ENCODE measurements at places on chromosomes 2 and 18. TPM values are rescaled to one million over a fixed set of nuclear protein-coding genes. Genes with fewer than 3 reads are reported as not detected.

Gene TCF23
- not detected for total RNA-seq

Gene AQP4
- total RNA-seq, result not detected

Gene TRIM43
- total RNA-seq, result 0.07 TPM

Gene CARF
- total RNA-seq, result 1.5 TPM

Gene ANKRD30BL
- total RNA-seq, result not detected

Gene TDRD15
- not detected for total RNA-seq

Gene B3GNT2
- 43.3 TPM for total RNA-seq

Gene CPO
- total RNA-seq, result not detected

Gene DYNAP
- not detected for total RNA-seq

Gene RNF144A
- 10.4 TPM for total RNA-seq

Gene SLC11A1
- total RNA-seq, result 0.20 TPM

Gene TCF7L1
- total RNA-seq, result 11.6 TPM

Gene ANKRD62
- not detected for total RNA-seq

Gene EVX2
- not detected for total RNA-seq

Gene CD226
- 0.15 TPM for total RNA-seq

Gene DPP10
- total RNA-seq, result not detected

Gene BOLL
- not detected for total RNA-seq

Gene LRRC30
- not detected for total RNA-seq

Gene KCNIP3
- 2.3 TPM for total RNA-seq

Gene RAB6C
- not detected for total RNA-seq

Gene COBLL1
- total RNA-seq, result 5.4 TPM

Gene FAM110C
- 0.18 TPM for total RNA-seq

Gene TUBA3E
- total RNA-seq, result 6.3 TPM

Gene FAM161A
- 9.9 TPM for total RNA-seq

Gene SERPINB4
- 0.14 TPM for total RNA-seq

Gene EHD3
- 7.0 TPM for total RNA-seq

Gene MAPRE2
- total RNA-seq, result 13.2 TPM

Gene INSIG2
- 11.6 TPM for total RNA-seq

Gene EMX1
- total RNA-seq, result not detected

Gene EPAS1
- total RNA-seq, result 125 TPM

Gene FZD7
- 5.5 TPM for total RNA-seq

Gene COL4A4
- total RNA-seq, result 1.9 TPM

All from A549 treated with dexamethasone at 1 μM for 4 hours (cell line).